NCI-H748 treated with DMSO at 0.1 percent for 48 hours (cell line): ENCODE measurements at places on chromosomes 5 and 9.

- DNase-seq, result peak; percentile 63
Observed at GRCh38 chr5:159444441-159445082, 114.3 kb upstream of the IL12B start.

DNA sequence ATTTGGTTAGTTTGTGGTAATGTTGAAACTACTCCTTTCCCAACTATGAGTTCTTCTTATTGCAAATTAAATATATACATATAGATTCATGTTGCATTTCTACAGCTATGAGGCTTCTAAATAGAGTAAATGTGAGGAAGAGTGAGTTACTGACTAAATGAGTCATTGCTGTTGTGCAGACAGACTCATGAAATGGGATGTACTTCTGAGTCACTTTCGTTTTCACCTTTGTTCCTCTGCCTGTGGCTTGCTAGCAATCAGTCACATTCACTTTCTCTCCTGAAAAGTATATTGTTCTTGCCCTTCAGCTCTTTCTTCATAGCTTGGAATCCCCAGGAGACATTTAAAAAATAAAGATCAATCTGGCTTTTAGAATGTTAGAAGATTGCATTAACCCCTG lies 295.5 kb upstream of the SMC2 start:
- no peak for DNase-seq

DNA sequence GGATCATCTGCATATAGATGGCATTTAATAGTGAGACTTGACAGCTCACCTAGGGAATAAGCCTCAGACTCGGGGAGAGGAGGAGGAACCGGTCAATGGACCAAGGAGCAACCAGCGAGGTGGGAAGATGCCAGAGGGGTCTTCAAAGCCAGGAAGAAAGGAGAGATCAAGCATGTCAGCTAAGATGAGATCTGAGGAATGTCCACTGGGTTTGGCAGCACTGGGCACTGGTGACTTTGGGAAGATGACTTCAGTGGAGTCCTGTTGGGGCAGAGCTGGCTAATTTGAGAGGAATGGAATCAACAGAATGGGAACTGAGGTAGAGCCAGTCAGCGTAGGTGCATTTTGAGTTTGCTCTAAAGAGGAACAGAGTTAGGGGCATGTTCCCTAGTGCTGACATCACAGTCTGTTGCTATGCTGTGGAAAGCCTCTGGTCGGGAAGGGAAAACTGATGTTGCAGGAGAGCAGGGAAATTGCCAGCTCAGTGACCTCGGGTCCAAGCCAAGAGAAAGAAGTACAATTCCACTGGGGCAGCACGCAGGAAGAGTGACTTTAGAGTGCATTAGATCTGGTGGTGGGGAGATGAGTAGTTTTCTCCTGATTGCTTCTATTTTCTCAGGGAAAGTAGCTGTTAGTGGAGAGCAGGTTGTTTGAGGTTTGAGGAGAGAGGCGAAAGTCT lies 56.9 kb downstream of the ZNF618 start:
- no peak for DNase-seq

GRCh38 chr9:131523086-131523388 lies 8.0 kb downstream of the UCK1 start:
- no peak for DNase-seq

GRCh38 chr5:13956471-13956870 lies 12.0 kb upstream of the DNAH5 start:
- no peak for DNase-seq

- no peak for DNase-seq
Observed at GRCh38 chr9:117414906-117415331, at the start of gene ASTN2. ASTN2 (minus strand) TSS chr9:117415057; CDS start chr9:117414938, 119 bp downstream.

GRCh38 chr5:156004754-156005153 lies 322.2 kb upstream of the SGCD start:
- DNase-seq, result no peak

- no peak for DNase-seq
Observed at GRCh38 chr5:36635721-36636390, 29.4 kb downstream of the SLC1A3 start.

- DNase-seq, result peak; percentile 40
Observed at GRCh38 chr5:151239237-151239861, 13.6 kb upstream of the GM2A start.

DNA sequence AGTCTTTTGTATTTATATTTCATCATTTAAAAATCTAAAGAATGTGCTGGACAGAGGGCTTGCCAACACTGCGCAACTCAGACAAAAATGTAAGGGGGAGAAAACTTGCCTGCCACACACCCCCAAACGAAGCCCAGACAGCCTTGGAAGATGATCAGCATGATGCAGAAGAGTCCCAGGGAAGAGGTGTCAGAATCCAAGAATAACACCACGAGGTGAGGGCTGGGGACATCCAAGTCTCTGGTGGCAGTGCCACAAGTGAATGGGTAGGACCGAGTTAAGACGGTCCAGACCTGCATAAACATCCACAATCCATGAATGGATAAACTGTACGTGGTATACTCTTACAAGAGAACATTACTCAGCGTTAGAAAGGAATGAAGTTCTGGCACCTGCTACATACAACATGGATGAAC lies 10.4 kb downstream of the EPB41L4B start:
- no peak for DNase-seq

DNA sequence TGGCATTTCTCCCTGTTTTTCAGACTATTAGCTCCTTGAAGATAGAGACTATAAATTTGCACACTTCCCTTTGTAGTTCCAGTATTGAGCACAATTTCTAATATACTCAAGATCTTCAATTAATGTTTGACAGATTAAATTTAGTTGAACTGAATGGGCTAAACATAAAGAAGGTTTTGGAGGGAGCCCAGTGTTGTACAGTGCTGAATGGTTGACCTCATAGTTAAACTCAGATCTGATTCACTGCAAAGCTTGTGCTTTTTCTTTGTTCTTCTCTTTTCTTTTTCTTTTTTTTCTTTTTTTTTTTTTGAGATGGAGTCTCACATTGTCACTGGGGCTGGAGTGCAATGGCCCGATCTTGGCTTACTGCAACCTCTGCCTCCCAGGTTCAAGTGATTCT lies 411.7 kb upstream of the ZNF462 start:
- no peak for DNase-seq

- no peak for DNase-seq
Observed at GRCh38 chr9:78622126-78622525, 325.2 kb downstream of the PSAT1 start.

- no peak for DNase-seq
Observed at GRCh38 chr9:81225596-81225995, 463.8 kb downstream of the TLE1 start.

DNA sequence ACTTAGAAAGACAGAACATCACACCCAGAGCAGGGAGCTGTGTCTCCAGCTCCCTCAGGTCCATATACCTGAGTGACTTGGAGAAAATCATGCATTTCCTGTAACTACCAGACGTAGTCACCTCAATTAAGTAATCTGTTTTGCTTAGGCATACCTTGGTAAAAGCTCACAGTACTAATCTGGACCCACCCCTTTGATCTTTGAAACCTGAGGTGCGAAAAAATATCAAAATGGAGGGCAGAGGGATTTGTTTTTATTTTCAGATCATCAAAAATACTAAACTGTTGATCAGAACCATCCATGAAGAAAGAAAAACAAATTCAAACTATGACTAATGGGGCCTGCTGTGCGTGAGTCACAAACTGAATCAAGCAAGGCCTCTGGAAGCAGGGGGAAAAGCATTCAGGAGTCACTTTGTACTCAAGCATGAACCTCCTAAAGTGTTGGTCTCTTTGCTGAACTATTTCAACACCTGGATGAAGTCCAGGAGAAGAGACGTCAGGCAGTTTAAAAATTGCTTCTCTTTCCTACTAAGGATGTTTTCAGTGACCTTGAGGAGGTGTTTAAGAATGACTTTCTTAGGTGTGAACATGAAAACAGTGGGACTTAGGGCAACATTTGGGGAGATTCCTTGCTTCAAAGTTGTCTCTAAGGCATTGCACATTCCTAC lies 76.3 kb downstream of the MUSK start:
- no peak for DNase-seq

- no peak for DNase-seq
Observed at GRCh38 chr5:80622756-80623155, 31.7 kb upstream of the MSH3 start.

GRCh38 chr9:14831074-14831473 lies 79.2 kb downstream of the FREM1 start:
- no peak for DNase-seq

GRCh38 chr5:15717001-15717400 lies 217.0 kb downstream of the FBXL7 start:
- DNase-seq, result no peak

GRCh38 chr5:141001446-141001843 lies 35.2 kb downstream of the PCDHAC2 start:
- DNase-seq, result peak; percentile 74

- no peak for DNase-seq
Observed at GRCh38 chr9:125691869-125692268, 15.1 kb downstream of the MAPKAP1 start.

- no peak for DNase-seq
Observed at GRCh38 chr9:137279741-137280473, 2.4 kb downstream of the TOR4A start.

- no peak for DNase-seq
Observed at GRCh38 chr9:99833735-99834134, 12.1 kb downstream of the NR4A3 start.

- no peak for DNase-seq
Observed at GRCh38 chr9:98230304-98230703, 25.1 kb downstream of the TBC1D2 start.

DNA sequence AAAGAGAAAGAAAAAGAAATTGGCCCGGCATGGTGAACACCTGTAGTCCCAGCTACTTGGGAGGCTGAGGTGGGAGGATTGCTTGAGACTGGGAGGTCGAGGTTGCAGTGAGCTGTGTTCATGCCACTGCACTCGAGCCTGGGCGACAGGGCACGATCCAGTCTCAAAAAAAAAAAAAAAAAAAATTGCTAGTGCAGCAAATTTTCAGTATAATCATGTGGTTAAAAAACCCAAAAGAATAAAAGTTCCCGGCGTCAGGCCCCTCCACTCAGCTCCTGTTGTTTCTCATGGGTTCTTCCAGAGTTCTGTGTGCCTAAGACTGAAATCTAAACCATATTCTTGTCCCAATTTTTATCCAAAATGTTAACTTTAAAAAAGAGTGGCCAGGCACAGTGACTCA lies 49.1 kb downstream of the WNK2 start:
- no peak for DNase-seq

DNA sequence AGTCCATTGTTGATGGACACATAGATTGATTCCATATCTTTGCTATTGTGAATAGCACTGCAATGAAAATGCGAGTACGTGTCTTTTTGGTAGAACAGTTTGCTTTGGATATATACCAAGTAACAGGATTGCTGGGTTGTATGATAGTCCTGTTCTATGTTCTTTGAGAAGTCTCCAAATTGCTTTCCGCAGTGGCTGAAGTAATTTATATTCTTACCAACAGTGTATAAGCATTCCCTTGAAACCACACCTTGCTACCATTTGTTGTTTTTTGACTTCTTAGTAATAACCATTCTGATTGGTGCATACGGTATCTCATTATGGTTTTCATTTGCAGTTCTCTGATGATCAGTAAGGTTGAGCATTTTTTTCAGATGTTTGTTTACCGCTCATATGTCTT lies 792.9 kb downstream of the PTPRD start:
- no peak for DNase-seq

DNA sequence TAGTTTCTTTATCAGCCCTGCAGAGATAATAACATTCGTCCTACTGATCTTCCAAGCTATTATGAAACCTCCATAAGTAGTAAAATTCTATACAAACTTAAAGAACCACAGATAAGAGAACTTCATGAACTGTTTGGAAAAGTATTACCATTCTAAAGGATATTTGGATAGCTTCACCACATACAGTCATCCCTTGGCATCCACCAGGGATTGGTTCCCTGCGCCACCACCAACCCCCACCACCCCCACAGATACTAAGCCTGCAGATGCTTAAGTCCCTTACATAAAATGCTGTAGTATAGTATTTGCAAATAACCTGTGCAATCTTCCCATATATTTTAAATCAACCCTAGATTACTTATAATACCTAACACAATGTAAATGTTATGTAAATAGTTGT lies 61.4 kb upstream of the SHISAL2B start:
- no peak for DNase-seq

GRCh38 chr9:92808726-92809451 lies 44.3 kb upstream of the BICD2 start:
- DNase-seq, result peak; percentile 70

DNA sequence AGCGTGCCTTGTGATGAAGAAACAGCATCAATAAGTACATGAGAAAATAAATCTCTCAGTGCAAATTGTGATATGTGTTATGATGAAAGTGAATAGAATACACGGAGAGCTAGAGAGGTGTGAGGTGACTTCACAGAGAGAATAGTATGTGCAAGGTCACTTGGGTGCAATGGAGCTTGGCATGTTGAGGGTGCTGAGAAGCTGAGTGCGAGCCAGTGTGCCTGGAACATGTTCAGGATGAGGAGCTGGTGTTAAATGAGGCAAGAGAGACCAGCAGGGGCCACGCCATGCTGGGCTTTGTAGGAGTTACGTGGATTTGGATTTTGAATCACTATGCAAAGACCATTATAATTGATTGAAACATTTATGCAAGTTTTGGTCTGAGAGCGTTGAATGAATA lies 12.8 kb upstream of the RPS23 start:
- no peak for DNase-seq

DNA sequence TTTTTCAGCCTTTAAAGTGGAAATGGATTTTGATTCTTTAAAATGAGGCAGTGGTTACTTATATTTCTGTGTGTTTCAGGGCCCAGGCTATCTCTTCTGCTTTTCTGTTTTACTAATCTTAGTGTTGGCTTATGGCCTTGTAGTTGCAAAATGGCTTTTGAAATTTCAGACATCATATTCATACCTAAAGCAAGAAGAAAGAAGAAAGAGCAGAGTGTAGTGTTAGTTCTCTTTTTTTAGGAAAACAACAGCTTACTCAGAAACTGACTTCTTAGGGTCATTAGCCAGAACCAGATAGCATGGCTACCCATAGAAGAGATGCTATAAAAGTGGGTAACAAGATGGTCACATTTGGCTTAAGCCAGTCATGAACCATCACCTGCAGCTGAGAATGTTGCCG lies 20.9 kb downstream of the ZBED3 start:
- DNase-seq, result no peak

DNA sequence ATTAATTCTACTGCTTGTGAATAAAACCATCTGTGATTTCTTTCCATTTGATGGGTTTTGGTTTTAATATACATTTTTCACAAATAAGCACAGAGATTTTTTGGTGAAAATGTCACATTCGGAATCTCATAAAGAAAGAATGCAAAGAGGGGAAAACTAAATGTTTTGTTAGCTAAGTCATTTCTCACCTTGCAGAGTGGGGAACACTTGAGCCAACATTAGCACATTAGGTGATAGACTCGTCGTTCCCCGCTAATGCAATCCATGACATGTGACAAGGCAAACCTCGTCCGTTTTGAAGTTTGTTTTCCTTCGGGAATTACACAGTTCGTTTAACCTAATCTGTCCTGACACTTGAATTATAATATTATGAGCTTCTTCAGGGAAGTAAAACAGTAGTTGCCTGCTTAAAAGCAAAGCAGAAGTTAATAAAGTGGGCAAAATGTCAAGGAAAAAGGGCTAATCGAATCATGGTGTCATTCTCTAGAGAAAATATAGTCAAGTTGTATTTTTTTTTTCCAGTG lies 95.8 kb upstream of the LMX1B start:
- DNase-seq, result no peak
